CD4-positive, alpha-beta T cell treated with Interleukin-6 for 4 hours (primary cell): ENCODE measurements at places on chromosomes 7 and 10.

DNA sequence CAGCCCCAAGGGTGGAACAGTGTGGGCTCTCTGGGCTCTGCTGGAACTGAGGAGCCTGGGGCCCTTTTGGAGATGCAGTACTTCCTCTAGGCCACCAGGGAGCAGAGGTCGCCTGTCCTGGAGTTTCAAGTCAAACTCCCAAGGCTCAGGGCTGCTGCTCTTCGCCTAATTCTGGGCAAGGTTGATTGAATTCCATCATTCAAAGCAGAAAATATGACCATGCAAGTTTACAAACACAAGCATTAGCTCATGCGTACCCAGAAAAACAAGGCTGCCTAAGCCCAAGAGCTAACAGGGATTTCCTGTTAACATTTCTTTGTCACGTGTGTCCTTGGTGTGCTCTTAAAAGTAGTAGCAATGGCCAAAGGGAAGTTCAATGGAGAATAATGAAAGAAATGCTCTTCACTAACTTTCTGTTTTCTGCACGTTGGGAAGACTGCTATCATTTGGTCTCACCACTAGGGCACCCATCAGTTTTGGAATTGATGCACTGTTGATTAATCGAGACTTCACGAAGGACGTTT, 20.1 kb downstream of the LDB3 start:
- DNase-seq, result peak; percentile 61

DNA sequence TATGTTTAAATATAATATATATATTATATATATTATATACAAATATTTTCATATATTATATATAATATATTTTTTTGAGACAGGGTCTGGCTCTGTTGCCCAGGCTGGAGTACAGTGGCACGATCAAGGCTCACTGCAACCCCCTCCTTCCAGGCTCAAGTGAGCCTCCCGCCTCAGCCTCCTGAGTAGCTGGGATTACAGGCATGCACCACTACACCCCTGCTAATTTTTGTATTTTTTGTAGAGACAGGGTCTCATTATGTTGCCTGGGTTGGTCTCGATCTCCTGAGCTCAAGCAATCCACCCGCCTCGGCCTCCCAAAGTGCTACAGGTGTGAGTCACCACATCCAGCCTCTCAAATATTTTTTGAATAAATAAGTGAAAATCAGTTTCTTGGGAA, 215.5 kb downstream of the GATA3 start:
- DNase-seq, result no peak

DNA sequence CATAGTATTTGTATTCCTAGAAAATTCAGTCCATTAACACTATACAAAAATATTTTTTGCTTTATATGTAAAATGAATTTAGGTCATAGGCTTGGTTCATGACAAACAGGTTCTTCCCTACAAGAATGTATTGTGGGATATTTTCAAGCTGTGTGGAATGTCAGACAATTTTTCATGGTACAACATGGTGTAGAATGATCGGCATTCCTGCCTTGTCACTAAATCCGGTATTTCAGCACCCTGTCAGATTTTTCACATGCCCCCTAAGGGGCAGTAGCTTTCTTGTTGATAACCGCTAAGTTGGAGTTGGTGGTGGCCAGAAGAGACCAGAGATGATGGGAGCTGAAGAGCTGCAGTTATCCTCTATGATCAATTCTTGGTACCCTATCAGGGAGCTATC, 154.3 kb downstream of the SORCS3 start:
- no peak for DNase-seq

GRCh38 chr10:128614016-128614605, 487.9 kb upstream of the MKI67 start:
- DNase-seq, result no peak

DNA sequence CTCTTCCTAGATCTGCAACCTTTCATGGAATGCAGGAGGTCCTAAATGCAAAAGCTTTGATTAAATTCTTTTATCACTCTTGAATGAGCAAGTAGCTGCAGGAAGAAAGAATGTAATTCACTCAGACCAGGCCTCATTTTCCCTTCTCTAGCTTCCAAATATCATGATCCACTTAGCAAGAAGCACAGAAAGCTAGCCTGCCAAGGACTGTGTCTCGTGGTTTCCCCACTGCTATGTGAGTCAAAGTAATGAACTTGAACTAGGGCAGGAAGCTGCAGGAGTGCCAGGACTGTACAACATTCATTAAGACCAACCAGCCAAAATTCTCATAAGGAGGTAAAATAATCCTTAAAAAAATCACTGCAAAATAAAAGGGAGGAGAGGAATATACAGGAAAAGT, 379.2 kb downstream of the CALN1 start:
- no peak for DNase-seq

DNA sequence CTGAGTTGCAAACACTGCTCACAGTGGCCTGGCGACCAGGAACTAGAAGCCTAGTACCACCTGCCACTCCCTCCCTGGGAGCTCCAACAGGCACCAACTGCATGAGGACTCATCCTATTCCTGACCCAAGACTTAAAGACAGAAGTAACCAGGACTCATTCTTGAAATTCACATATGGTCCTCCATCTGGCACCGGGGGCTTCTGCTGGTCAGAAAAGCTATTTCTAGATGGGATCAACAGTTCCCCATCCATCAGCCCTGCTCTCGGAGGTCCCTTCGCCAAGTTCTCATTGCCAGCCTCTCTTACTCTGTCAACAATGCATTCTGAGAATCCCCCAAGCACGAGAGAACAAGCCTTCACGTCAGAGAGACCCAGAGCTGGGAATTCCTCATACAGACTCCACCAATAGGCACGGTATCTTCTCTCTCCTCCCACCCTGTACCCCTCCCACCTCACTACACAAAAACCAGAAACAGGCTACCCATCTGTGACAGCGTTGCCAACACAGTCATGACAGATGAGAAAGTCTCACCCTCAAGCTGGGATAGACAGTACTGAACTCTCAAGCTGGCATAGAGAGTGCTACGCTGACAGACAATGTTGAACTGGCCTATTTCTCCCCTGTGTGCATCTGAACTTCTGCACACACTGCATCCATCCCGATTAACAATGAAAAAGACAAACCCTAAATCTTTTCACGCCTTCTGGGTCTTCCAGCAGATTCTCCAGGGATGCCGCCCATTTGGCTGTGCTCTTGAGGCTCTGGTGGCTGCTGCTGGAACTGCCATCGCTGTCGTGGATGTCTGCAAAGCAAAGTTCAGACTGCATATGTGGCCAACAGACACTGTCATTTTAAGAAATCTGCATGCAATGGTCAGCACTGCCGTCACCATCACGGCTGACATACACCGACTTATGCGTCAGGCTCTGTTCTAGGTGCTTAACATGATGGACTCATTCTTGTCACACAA, 15.6 kb downstream of the RGS10 start:
- DNase-seq, result no peak

DNA sequence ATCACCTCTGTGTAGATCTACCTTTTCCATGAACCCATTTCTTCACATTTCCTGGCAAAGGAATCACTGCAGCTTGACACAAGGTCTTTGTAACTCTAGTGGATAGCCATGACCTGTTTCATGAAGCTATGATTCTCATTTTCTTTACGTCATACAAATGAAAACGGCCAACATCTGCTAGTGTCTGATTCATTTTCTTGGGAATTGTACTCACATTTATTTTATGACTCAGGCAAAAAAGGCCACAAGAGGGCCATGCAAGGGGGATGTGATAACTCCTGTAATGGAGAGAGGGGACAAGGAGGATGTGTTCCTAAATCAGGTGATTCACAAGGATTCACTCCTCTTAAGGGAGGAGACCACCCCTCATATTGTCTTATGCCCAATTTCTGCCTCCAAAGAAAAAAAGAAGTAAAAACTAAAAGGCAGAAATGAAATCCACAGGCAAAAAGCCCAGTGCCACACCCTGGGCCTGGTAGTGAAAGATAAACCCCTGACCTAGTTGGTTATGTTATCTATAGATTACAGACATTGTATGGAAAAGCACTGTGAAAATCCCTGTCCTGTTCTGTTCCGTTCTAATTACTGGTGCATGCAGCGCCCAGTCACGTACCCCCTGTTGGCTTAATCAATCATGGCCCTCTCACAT, 249.9 kb downstream of the IPMK start:
- no peak for DNase-seq

GRCh38 chr10:115654961-115655360, 561.8 kb downstream of the ATRNL1 start:
- no peak for DNase-seq

GRCh38 chr10:89327803-89328441, at the start of gene IFIT3:
IFIT3 (plus strand) TSS chr10:89327997; CDS start chr10:89328074, 77 bp downstream.
- peak; percentile 38 for DNase-seq

DNA sequence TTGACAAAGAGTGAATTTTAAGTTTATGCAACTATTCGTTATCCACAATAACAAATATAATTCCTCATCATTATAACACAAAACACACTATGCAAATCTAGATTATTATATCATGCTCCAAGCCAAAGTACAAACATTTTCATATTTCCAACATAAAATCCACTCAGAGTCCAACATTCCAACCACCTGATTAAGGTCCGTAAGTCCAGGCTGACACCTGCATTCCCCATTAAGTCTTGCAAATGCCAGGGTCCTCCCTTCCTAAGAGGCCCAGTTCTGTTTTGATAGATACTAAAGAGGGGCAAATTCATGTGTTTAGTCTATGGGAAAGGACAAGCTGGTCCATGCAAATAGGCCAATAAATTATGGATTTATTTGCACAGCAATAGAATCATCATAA, 206.1 kb downstream of the POU6F2 start:
- DNase-seq, result no peak

GRCh38 chr7:133789974-133790373, 337.2 kb upstream of the LRGUK start:
- no peak for DNase-seq

DNA sequence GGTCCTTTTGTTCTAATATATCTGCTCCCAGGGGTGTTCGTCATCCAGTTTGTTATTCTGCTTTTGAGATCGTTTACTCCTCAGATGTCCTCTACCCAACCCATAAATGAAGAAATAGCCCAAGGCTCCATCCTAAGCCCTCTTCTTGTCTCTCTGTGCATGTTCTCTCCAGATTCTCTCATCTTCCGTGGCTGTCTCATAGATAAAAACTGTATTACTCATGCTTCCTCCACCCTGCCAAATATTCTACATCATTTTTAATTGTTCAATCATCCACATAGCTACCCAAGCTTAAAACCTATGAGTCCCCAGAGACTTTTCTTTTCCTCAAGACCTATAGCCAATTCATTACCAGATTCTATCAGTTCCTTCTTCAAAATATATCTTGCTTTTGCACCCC, 44.9 kb downstream of the CAV1 start:
- DNase-seq, result no peak

- DNase-seq, result no peak
Measured at GRCh38 chr7:20799566-20800366, 13.1 kb upstream of the SP8 start.

DNA sequence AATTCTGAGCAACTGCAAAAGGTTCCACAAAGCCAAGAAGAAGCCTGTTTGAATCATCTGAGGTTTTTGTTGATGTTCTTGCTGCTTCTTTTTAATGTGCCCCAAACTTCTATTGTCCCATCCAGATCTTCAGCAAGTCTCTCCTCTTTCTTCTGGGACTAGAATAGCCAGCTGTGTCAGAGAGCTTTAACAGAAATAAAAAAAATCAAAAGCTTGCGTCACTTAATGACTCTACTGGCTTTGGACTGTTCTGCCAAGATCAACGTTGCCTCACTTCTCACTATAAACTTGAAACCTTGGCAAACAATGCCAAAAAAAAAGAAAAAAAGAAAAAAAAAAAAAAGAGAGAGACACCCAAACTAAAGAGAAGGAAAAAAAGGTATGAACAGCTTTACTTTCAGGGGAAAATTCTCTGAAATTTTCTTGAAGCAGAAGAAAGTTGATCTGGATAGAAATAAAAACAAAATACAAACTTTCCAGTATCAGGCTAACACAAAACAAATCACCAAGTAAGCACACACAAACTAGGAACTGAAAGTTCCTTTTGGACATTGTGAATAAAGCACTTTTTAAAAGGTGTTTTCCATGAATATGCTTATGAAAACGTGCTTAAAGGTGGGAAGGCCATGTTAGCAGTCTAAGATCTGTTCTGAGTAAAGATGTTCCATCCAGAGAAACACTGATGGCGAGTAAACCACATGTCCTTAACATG, 14.8 kb downstream of the USP54 start:
- DNase-seq, result no peak

- DNase-seq, result no peak
Measured at GRCh38 chr7:103843689-103844480, 145.6 kb downstream of the RELN start.

DNA sequence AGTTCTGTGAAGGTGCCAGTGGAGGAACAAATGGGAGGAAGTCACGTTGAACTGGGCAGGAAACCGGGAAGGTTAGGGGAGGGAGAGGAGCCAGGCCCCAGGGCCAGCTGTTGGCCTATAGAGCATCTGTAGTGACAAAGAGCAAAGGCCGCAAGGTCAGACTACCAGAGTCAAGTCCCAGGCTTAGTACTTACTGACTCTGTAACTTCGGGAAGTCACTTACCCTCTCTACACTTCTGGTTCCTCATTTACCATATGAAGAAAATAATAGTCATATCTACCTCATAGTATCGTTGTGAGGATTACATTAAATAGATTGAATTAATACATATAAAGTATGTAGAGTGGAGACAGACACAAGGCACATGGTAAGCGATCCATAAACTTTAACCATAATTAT, 101.8 kb upstream of the FZD1 start:
- DNase-seq, result no peak

DNA sequence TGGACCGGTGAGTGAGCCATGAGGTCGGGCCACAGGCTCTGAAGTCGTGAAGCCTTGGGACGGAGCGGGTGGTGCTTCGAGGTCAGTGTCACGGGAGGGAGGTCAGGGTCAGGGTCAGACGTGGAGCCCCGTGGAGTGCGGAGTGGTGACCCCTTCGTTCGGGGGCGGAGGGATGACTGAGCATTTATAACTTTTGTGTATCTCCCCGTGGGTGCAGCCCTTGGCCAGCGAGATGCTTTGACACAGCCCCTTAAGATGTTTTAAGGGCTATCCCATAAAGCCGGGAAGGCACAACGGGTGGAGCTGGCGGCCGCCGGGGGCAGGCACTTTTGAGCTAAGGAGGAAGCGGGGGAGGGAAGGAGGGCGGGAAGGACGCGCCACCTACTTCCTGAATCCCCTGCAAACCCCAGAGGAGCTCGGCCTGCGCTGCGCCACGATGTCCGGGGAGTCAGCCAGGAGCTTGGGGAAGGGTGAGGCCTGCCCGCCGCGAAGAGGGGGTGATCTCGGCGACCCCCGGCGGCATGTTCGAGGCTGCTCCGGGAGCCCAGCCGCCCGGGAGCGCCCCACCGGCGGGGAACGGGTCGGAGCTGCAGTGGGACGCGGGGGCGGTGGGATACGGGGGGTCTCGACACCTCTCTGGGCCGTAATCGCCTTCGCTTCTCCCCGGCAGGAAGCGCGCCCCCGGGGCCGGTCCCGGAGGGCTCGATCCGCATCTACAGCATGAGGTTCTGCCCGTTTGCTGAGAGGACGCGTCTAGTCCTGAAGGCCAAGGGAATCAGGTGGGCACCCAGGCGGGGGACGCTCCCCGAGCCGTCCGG, at the start of gene GSTO1:
Gene GSTO1 (plus strand): TSS at position 400 of the 818 bp plus-strand sequence. CDS start 37 bp downstream, at position 437.
- peak; percentile 69 for DNase-seq

GRCh38 chr7:1900847-1901246, 230.8 kb downstream of the ELFN1 start:
- no peak for DNase-seq
